ENCODE measurements at places on chromosomes 16 and 17. TPM values are rescaled to one million over a fixed set of nuclear protein-coding genes. Genes with fewer than 3 reads are reported as not detected.

GRCh38 chr17:20203018-20203417, 193.9 kb downstream of the SPECC1 start:
- DNase-seq: no peak

- DNase-seq: no peak
Observed at GRCh38 chr17:69870091-69870530, 204.9 kb upstream of the KCNJ16 start.

- DNase-seq: no peak
Observed at GRCh38 chr17:63345611-63346010, 100.5 kb downstream of the CYB561 start.

DNA sequence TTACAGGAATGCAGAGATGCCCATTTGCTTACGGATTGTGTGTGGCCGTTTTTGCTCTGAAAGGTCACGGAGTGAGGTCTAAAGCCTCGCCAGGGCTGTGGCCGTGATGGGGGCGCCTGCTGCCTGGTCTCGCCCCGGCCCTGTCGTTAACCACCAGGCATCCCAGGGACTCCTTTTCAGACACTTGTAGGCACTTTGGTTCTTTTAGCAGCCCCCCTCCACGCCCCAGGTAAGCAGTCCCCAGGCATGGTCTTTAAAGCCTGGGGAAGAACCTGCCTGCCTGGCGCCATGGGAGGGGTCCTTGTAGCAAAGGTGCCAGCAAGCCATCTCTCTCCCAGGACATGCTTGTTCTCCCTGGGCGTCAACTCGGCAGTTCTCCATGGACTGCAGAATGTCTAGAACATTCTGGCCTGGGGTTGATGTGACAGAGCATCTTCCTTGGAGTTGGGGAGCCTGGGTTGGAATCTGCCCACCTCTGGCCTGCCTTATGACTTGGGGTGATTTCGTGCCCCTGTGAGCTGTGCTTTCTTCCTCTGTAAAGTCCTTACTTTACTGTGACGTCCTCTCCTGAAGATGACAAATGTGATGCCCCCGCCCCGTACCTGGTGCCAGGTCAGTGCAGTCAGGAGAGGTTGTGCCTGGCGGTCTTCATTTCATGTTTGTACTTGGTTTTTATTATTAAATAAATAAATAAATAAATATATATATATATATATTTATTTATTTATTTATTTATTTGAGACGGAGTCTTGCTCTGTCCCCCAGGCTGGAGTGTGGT, 5.4 kb downstream of the KCTD5 start:
- DNase-seq: no peak

DNA sequence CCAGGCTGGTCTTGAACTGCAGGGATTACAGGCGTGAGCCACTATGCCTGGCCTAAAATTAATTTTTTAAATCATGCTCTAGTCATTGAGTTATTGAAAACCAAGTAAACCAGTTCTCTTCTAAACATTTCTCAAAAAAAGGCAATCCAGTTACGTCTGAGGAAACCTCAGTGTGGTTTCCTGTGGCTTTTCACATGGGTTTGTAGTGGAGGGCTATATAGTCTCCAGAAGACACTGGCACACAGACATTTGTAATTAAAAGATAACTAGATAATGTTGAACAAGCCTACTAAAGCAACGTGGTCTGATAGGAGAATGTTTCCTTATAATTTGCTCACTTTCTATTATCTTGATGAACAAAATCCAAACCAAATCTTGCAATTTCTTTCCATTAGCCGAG, 5.2 kb upstream of the TOB1 start:
- DNase-seq: no peak

GRCh38 chr17:48995304-48995973, 1.7 kb upstream of the IGF2BP1 start:
- DNase-seq: no peak

GRCh38 chr17:61134551-61135235, 264.9 kb upstream of the TBX2 start:
- DNase-seq: no peak

Gene FN3K
- polyA plus RNA-seq: not detected

Gene HEXD
- polyA plus RNA-seq: 10.8 TPM

Gene PPP1R27
- 0.64 TPM for polyA plus RNA-seq

Gene PDILT
- polyA plus RNA-seq: not detected

Gene AFMID
- polyA plus RNA-seq: not detected

All from naive B cell (primary cell).